Endothelial cell of umbilical vein (primary cell): ENCODE measurements at places on chromosomes 11 and 22.
A peak's percentile ranks its signal among the peaks of the same experiment; 100 is the strongest.

GRCh38 chr11:45052361-45052760 lies 94.1 kb upstream of the PRDM11 start:
- peaks cover 5% of the 10 kb centered on the region for H3K27me3 ChIP-seq
- no peak overlapping the region for H3K27ac ChIP-seq
- H3K36me3 ChIP-seq: no peaks in the 10 kb centered on the region

DNA sequence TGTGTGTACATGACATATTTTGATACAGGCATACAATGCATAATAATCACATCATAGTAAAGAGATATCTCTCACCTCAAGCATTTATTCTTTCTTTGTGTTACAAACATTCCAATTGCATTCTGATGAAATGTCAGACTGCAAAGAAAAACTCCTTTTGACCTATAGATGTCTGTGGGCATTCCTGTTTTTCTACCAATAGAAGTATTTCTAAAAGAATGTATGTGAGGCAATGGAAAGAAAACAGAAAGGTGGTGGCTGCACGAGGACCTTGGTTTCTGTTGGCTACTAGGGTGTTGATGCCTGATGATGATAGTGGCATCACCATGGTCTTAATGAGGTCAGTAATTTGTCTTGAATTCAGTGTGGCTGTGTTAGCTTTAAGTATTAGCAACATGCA lies 137.0 kb upstream of the ANO3 start:
- no peak for DNase-seq
- H3K36me3 ChIP-seq: no peaks in the 10 kb centered on the region
- no peak overlapping the region for H3K4me3 ChIP-seq
- H3K27ac ChIP-seq: no peak overlapping the region

DNA sequence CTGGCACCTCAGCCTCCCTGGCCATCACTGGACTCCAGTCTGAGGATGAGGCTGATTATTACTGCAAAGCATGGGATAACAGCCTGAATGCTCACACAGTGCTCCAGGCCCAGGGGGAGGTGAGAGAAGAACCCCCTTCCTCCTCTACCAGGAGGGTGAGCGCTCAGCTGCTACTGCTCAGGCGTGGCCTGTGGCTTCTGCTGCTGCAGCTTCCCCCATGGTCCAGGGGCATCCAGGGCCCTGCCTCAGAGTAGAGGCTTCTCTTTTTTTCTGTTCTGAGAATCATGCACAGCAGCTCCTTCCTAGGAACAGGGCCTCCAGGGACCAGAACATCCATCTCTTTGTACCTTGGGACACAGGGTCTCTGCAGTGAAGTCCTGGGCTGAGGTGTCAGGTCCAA lies 83.1 kb downstream of the VPREB1 start:
- H3K4me1 ChIP-seq: no peaks in the 10 kb centered on the region
- DNase-seq: no peak
- H3K27me3 ChIP-seq: peaks cover 6% of the 10 kb centered on the region

DNA sequence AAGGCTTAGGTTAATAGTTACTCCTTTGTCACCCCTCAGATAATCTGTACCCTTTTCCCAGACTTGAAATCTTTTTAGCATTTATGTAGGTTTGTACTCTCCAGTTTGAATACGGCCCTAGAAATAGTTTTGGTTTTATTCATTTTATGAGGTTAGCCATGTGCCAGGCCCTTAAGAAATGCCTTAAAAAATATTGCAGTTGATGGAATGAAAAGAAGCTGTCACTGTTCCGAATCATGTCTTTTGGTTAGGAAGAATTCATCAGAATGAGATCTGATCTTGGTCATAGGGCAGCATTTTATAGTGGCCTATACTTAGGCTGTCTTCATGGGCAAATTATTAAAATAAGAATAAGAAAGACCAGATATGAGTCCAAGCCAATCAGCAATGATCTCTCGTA lies 14.8 kb upstream of the PRSS23 start:
- no peaks in the 10 kb centered on the region for H3K4me1 ChIP-seq
- no peak overlapping the region for H3K4me3 ChIP-seq
- no peak overlapping the region for H3K27ac ChIP-seq
- no peaks in the 10 kb centered on the region for H3K36me3 ChIP-seq
- no peak for DNase-seq

- no peak overlapping the region for H3K27ac ChIP-seq
- H3K4me1 ChIP-seq: no peaks in the 10 kb centered on the region
These were observed 86.6 kb downstream of the DGCR2 start for GRCh38 chr22:19035474-19036228.

DNA sequence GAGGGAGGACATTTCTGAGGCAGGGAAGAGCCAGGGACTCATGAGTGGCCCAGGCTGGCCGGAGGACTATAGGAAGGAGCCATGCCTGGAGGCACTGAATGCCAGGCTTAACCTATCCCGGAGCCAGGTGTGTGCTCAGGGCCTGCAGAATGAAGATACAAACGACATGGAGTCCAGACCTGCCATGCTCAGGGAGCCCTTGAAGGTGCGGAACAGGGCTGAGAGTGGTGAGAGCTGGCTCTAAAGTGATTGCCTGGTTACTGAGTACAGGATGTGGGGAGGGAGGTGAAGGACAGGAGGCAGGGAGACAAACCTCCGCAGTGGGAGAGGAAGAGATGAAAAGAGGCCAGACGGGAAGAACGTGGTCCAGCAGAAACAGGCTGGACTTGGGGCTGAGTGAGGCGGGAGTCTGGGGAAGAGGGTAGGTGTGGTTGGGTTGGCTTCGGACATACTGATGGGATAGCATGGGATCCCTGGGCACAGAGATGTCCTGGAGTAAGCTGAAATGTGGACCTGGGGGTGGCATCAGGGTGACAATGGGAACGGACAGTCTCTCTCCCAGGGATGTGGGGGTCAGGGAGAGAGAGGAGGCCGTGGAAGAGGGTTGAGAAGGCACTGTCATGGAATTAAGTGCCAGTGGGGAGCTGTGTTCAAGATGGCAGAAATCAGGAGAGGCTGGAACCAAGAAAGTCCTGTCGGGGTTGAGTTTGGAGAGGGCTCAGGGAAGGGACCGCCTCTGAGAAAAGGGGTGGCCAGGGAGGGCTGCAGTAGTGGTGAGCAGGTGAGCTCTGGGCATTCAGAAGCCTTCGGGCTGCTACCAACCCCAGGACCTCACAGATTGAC lies 1.5 kb upstream of the ANKRD13D start:
- H3K27ac ChIP-seq: peak overlapping the region; percentile 61
- H3K36me3 ChIP-seq: no peaks in the 10 kb centered on the region
- H3K27me3 ChIP-seq: no peaks in the 10 kb centered on the region
- no peak overlapping the region for H3K4me3 ChIP-seq
- H3K4me1 ChIP-seq: peaks cover 22% of the 10 kb centered on the region
- DNase-seq: no peak

DNA sequence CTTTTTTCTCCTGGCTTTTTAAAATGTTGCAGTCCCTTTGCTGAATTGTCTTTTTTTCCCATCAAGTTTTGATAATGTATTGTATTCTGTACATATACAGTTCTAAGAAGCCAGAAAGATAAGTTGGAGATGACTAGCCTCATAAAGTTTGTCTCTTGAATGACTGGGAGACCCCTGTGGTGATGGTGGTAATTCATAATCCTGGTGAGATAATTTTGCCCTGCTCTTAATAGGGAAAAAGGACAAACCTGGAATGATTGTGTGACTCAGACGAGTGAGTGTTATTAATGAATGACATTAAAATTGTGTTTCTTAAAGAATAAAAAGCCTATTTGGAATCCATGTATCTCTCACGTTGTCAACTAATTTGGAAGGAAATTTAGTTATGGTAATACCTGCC lies 1.2 kb downstream of the HIKESHI start:
- DNase-seq: peak; percentile 12
- H3K27me3 ChIP-seq: peaks cover 3% of the 10 kb centered on the region
- peak overlapping the region; percentile 89 for H3K4me3 ChIP-seq
- peak overlapping the region; percentile 7 for H3K27ac ChIP-seq

GRCh38 chr11:65419460-65419771 lies 3.2 kb upstream of the NEAT1 start:
- peak overlapping the region; percentile 99 for H3K27ac ChIP-seq
- DNase-seq: no peak
- H3K36me3 ChIP-seq: no peaks in the 10 kb centered on the region

DNA sequence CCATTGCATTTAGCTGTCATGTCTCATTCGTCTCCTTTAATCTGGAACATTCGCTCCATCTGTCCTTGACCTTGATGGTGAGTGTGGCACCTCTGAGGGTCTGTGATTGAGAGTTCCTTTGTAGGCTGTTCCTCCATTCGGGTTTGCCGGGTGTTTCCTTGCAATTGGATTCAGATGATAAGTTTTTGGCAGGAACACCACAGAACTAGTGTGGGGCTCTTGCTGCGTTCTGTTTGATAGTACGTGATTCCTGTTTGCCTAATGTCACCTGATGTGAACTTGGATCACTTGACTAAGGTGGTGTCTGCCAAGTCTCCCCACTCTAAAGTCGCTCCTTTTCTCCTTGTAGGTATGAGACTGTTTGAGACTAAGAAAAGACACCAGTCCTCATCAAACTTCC lies 109.7 kb upstream of the TMEM45B start:
- H3K27ac ChIP-seq: no peak overlapping the region
- no peaks in the 10 kb centered on the region for H3K27me3 ChIP-seq
- no peak overlapping the region for H3K4me3 ChIP-seq
- no peaks in the 10 kb centered on the region for H3K4me1 ChIP-seq

- H3K27me3 ChIP-seq: peaks cover 10% of the 10 kb centered on the region
- no peak overlapping the region for H3K27ac ChIP-seq
- no peak for DNase-seq
- no peaks in the 10 kb centered on the region for H3K36me3 ChIP-seq
- H3K4me3 ChIP-seq: no peak overlapping the region
These were observed 3.7 kb downstream of the SHANK2 start for GRCh38 chr11:71248656-71249055.

DNA sequence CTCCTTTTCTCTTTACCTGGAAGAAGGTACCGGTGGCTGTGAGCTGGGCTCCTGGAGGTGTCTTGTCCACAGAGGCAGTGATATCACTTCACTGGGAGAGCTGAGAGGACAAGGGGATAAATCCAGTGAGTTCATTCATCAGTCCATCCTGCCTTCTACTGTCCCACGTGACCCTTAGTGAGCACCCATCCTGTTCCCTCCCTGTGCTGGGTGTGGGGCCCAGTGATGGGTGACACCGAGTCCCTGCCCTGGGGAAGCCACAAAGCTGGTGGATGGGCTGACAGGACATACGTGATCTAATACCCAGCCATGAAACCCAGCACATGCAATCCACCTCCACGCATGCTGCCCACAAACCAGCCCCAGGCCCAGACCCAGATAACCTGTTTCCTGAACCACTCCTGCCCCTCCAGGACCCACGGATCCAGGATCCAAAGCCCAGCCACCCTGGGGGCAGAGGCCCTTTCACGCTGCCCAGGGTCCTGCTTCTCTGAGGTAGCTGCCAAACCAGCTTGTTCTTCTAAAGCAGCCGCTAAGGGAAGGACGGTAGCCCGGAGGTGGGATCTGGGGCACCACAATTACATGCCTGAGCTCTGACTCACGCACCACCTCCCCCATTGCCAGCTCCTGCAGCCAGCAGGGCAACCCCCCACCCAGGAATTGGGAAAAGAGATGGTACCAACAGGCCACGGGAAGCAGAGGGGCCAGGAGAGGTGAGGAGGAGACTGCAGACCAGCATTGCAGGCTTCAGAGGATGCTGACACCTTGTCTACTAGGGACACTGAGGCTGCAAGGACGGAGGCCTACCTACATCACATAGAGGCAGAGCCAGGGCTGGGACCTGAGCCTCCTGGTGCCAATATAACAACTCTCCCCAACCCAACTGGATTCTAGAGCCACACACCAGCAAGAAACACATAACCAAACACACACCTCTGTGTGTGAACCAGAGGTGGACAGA lies 35.2 kb downstream of the GDPD5 start:
- H3K27me3 ChIP-seq: no peaks in the 10 kb centered on the region
- H3K4me3 ChIP-seq: no peak overlapping the region
- H3K27ac ChIP-seq: no peak overlapping the region
- H3K36me3 ChIP-seq: no peaks in the 10 kb centered on the region
- peak; percentile 36 for DNase-seq
- peaks cover 28% of the 10 kb centered on the region for H3K4me1 ChIP-seq

- no peaks in the 10 kb centered on the region for H3K36me3 ChIP-seq
- no peaks in the 10 kb centered on the region for H3K27me3 ChIP-seq
- H3K27ac ChIP-seq: no peak overlapping the region
- no peaks in the 10 kb centered on the region for H3K4me1 ChIP-seq
These were observed 100.6 kb downstream of the FBXO7 start for GRCh38 chr22:32574958-32575910.

DNA sequence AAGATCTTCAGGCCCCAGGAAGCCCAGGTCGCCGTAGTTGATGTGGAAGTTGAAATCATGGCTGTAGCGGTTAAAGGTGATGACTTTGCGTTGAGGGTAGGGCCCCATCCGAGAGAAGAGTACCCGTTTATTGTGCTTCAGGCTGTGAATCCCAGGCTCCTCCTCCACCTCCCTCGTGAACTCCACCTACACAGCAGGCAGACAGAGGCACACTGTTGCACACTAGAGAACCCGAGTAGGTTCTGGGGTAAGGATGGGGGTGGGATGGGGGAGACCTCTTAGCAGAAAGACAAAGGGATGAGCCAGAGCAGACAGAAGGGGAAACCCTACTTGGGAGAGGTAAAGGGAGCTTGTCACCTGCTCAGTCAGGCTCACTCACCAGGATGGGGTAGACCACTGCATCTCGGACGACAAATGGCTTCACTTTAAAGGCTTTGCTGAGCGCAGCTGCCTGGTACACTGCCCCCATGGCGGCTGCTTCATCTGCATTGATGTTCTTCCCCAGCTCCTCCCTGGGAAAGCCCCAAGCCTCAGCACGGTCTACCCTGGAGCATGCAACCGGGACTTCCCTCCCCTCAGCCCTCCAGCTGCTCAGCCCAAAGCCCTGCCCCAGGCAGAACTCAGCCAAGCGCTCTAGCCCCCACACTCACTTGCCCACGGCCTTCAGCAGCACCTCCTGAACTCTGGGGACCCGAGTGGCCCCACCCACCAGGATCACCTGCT lies 5.4 kb downstream of the HYOU1 start:
- H3K36me3 ChIP-seq: peaks cover 29% of the 10 kb centered on the region
- peaks cover 9% of the 10 kb centered on the region for H3K4me1 ChIP-seq
- no peak overlapping the region for H3K4me3 ChIP-seq
- no peak for DNase-seq
- no peak overlapping the region for H3K27ac ChIP-seq

- no peak overlapping the region for H3K27ac ChIP-seq
- no peak for DNase-seq
- H3K36me3 ChIP-seq: no peaks in the 10 kb centered on the region
- no peaks in the 10 kb centered on the region for H3K4me1 ChIP-seq
These were observed 63.6 kb downstream of the FDX1 start for GRCh38 chr11:110493346-110493745.

- no peaks in the 10 kb centered on the region for H3K36me3 ChIP-seq
- no peak overlapping the region for H3K4me3 ChIP-seq
- no peaks in the 10 kb centered on the region for H3K4me1 ChIP-seq
- H3K27me3 ChIP-seq: no peaks in the 10 kb centered on the region
These were observed 73.6 kb downstream of the RPL27A start for GRCh38 chr11:8756201-8756600.

GRCh38 chr11:71144010-71144409 lies 108.4 kb downstream of the SHANK2 start:
- H3K27me3 ChIP-seq: no peaks in the 10 kb centered on the region
- no peak overlapping the region for H3K4me3 ChIP-seq
- H3K27ac ChIP-seq: no peak overlapping the region
- no peaks in the 10 kb centered on the region for H3K36me3 ChIP-seq

GRCh38 chr11:125869521-125869920 lies 17.9 kb upstream of the HYLS1 start:
- no peak for DNase-seq
- no peaks in the 10 kb centered on the region for H3K4me1 ChIP-seq
- H3K27me3 ChIP-seq: no peaks in the 10 kb centered on the region
- H3K27ac ChIP-seq: no peak overlapping the region
- no peaks in the 10 kb centered on the region for H3K36me3 ChIP-seq
- no peak overlapping the region for H3K4me3 ChIP-seq
